ENCODE measurements at places on chromosomes 7 and 10. TPM values are rescaled to one million over a fixed set of nuclear protein-coding genes. Genes with fewer than 3 reads are reported as not detected.

GRCh38 chr10:104099941-104100340, 14.3 kb upstream of the COL17A1 start:
- H3K27ac ChIP-seq = no peak overlapping the region
- no peak for DNase-seq
- H3K4me1 ChIP-seq = no peaks in the 10 kb centered on the region

RADIL gene
- 0.20 TPM for total RNA-seq

DNA sequence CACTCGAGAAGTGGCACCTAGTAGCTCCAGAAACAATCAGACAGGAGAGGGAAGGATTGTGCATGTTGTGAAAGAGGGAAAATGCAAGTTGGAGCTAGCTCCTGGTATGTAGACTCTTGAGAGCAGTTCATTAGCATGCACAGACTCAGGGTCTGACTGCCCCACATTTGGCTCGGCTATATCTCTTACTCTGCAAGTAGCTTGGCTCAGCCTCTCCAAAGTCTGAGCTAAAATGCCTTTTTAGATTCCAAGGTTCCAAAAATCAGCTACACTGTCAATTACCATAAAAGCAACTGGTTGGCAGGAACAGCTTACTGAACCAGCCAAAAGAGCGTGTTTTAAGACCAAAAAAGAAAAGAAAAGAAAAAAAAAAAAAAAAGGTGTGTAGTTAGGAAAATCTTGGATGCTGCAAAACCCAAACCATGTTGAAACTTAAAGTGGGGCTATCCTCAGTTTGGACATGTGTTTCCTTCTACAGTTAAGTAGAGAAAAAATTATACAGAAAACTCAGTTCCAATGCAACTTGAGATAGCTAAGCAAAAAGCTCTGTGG, 65.5 kb downstream of the MKX start:
- no peaks in the 10 kb centered on the region for H3K4me1 ChIP-seq
- no peaks in the 10 kb centered on the region for H3K36me3 ChIP-seq
- peaks cover 3% of the 10 kb centered on the region for H3K27me3 ChIP-seq
- no peak overlapping the region for H3K27ac ChIP-seq
- DNase-seq = no peak
- H3K4me3 ChIP-seq = no peak overlapping the region

DNA sequence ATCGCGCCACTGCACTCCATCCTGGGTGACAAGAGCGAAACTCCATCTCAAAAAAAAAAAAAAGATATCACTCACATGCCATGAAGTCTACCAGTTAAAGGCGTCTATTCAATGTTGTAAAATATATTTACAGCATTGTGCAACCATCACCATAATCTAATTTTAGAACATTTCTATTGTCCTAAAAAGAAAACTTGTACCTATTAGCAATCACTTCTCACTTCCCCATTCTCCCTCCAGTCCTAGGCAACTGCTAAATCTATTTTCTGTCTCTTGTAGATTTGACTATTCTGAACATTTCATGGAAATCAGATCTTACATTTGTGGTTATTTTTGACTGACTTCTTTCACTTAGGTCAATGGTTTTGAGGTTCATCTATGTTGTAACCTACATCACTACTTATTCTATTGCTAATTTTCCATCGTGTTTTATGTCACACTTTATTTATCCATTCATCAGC, 25.2 kb upstream of the OTUD1 start:
- no peak for DNase-seq
- no peak overlapping the region for H3K4me3 ChIP-seq
- no peaks in the 10 kb centered on the region for H3K27me3 ChIP-seq

GRCh38 chr10:62069452-62070178, 168.1 kb downstream of the ARID5B start:
- H3K36me3 ChIP-seq = peaks cover 16% of the 10 kb centered on the region
- H3K4me1 ChIP-seq = peaks cover 3% of the 10 kb centered on the region
- no peaks in the 10 kb centered on the region for H3K27me3 ChIP-seq
- no peak for DNase-seq
- no peak overlapping the region for H3K27ac ChIP-seq

All from CD8-positive, alpha-beta memory T cell (primary cell).